ENCODE measurements at places on chromosomes 12 and 14.

GRCh38 chr12:107513636-107514400 is 171.8 kb upstream of the PWP1 start:
- DNase-seq: no peak

GRCh38 chr12:68319988-68320623 is 12.1 kb downstream of the MDM1 start:
- no peak for DNase-seq

DNA sequence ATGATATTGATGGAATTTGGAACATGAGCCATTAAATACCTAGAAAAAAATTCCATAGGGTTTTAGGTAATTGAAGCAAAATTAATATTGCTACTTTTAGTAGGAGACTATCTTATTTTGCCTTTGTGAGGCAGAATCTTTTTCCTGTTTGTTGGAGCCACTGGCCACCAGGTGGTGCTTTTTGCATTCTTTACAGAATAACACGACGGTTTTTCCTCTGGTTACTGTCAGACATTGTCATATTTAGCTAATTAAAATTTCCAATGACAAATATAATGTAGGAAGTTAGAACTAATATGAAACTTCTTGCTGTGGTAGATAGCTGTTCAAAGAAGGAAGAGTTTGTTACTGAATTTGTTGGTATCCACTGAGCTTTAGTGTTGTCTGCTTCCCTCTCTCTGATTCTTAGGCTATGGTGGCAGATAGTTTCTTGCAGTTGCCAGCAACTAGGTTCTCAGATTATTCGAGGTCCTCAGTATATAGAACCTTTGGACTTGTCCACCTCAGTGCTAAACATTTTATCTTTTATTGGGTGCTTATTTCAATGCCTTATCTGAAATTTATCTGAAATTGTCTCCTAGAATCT is 25.7 kb downstream of the RAB21 start:
- peak; percentile 10 for DNase-seq

- no peak for DNase-seq
Measured at GRCh38 chr12:100494026-100494425, 20.4 kb downstream of the NR1H4 start.

All from DMS153 (cell line).